ENCODE measurements at places on chromosomes 3 and 15.

DNA sequence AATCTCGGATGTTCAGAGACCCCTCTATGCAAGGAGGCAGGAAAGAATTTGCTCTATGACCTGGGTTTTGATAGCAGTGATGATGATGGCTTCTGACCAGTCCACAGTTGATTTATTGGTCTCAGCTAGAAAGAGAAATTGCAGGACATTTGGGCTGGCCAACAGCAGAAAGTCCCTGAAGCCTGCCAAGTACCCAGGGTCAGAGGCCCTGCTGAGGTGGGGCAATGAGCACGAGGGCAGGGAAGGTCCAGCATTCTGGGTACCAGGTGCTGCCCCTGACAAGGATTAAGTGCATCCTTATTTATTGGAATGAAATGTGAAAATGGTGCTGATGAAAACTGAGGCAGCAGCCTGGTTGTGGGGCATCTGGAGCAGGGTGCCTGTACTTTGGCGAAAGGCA is 19.8 kb downstream of the C3orf62 start:
- no peak for DNase-seq

- DNase-seq = no peak
Observed at GRCh38 chr3:31918179-31919150, 62.6 kb downstream of the OSBPL10 start.

GRCh38 chr3:127224118-127224517 is 31.2 kb downstream of the PRR23E start:
- no peak for DNase-seq

DNA sequence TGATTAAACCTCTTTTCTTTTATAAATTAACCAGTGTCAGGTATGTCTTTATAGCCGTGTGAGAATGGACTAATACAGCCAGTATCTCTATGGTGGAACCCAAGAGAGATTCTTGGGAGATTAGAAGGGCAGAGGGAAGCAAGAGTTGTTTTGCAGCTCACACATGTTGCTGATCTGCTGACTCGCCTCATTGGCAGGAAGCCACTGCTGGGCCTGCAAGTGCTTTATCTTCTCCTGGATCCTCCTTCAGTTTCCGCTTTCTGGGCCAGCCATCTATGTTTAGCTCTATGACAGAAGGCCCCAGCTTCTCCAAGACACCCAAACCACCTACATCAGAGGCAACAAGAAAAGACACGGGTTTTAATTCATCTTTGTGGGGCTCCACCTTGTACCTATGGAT is 23.4 kb upstream of the GALNT15 start:
- DNase-seq = no peak

DNA sequence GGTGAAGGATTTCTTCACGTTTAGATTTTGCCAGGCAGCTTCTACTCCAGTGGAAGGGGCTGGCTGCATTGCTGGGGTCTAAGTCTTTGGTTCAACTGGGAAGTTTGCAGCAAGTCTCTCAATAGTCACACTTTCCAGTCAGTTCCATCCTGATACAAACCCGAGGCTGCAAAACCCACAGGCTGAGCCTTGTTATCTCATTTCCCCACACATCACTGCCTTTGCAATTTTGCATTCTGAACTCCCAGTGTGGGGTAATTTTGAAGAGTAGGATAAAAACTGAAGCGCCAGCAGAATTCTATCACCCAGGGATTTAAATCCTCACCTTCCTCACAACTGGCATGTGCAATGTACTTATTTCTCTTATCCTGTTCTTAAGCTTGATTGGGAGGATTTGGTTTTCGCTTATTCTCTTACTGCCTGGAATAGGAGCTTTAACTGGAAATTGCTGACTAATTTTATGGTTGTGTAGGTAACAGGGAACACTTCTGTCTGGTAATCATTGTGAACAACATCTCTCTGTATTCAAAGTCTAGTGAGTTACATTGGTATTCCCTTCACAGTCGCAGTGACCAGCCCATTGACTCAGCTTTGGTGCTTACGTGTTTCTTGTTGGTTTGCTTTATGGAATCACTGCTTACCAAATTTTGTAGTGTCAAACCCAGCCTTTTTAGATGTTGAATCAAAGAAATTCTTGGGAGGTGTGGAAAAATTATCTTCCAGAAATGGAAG is 142.0 kb upstream of the TOPAZ1 start:
- DNase-seq = no peak

DNA sequence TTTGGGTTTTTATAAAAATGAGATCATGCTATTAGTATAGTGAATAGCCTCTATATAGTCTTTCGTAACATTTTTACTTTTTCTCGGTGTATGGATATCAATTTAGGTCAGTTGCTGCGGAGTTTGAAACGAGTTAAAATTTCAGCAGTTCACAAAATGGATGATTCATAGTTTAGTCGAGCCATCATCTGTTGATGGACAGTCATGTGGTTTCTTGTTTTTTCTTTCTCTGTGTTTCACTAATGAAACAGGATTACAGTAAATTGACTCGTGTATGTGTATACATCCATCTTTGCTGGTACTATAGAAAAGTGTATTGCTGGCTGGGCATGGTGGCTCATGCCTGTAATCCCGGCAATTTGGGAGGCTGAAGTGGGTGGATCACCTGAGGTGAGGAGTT is 106.8 kb downstream of the IGF1R start:
- DNase-seq = no peak

- DNase-seq = no peak
Observed at GRCh38 chr3:155748611-155749365, 3.9 kb upstream of the PLCH1 start.

Measured in NCI-H1436 treated with DMSO at 0.1 percent for 48 hours (cell line).